ENCODE measurements at places on chromosomes 7 and 10.

- no peak for DNase-seq
Observed at GRCh38 chr7:87473986-87474385, 1.5 kb downstream of the ABCB4 start.

DNA sequence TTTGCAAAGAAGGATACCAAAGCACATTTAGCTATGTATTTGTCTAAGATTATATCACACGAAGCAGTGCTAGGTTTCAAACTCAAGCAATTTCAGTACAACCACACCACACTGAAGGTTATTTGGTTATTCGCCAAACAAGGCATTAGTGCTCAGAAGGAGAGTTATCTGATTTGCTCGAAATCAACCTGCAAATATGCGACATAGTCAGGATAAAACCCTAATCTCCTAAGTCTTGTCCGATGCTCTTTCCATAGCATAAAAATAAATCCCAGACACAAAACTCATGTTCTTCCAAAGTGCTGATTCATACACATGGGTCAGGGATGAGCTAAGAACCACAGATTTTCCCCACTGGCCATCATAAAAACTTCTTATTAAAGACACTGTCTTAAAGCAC lies 1288.0 kb upstream of the SORCS1 start:
- DNase-seq = no peak

- no peak for DNase-seq
Observed at GRCh38 chr7:44912775-44913347, 27.5 kb upstream of the PURB start.

GRCh38 chr10:110498087-110498981 lies 627 bp downstream of the DUSP5 start:
- DNase-seq = peak; percentile 23

DNA sequence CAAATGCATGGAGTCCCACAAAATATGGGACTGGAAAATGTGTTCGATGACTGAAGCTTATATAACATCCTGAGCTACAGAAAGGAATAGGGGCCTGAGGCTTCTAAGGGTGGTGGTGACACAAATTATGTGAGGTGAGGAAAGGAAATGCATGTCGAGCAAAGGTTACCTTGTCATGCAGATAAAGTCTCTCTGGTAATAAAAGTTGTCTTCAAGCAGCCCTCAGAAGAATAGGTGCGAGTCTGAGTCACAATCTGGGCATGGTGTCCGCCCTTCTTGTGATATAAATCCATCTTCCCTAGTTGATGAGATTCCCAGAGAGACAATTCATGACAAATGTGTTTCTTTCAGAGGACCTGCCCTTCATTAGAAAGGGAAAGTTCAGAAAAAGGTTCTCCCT lies 985.2 kb upstream of the C7orf33 start:
- no peak for DNase-seq

DNA sequence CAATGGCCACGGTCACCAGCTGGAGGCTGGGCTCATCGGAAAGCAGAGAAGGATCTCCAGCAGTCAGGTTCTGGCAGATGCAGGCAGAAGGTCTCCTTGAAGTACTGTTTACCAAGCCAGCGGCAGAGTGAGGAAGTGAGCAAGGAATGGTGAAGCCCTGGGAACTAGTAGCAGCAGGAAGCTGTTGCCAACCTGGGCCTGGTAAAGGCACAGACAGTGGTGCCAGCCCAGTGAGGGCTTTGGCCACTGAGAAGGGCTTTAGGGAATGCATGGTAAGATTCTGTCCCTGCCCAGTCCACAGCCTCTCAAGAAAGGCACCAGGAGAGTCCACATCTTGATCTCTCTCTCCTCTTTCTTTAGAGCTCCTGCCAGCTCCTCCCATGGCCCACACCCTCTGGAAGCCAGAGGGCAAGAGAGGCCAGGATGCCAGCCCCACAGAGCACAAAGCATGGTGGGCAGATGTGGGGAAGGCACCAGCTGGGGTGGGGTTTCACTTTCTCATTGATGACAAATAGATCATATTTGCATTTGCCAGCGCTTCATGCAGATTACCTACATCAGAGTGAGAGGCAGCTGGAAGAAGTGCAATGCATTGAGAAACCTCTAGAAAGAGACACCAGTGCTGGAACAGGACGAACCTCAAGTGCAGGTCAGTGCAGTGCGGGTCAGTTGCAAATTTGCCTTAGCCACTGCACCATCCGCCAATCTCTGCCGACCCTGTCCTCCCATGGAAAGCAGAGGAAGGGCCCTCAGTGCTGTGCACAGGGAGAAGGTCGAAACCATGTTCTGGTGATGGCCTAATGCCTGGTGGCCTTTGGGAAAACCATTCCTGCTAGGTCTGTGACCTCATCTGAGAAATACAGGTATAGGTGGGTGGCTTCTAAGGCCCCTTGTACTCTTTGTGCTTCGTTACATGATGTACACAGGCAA lies 667.8 kb upstream of the MKI67 start:
- no peak for DNase-seq

DNA sequence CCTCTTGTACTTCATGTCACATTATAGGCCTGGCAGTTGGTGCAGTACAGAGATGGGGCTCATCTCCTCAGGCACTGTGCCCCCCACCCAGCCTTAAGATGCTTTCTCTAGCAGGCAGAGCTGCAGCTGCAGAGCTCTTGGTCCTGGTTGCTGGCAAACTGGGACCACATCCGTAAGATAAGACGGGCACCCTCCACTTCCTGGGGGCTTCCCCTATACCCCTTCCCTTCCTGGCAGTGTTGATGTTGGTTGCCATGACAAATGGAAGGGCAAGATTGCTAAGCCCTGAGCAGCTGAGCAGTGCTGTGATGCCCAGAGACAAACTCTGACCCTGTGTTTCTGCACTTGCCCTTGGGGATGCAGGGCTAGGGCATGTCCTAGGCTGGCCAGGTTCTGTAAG lies 103.4 kb upstream of the ANLN start:
- DNase-seq = no peak

DNA sequence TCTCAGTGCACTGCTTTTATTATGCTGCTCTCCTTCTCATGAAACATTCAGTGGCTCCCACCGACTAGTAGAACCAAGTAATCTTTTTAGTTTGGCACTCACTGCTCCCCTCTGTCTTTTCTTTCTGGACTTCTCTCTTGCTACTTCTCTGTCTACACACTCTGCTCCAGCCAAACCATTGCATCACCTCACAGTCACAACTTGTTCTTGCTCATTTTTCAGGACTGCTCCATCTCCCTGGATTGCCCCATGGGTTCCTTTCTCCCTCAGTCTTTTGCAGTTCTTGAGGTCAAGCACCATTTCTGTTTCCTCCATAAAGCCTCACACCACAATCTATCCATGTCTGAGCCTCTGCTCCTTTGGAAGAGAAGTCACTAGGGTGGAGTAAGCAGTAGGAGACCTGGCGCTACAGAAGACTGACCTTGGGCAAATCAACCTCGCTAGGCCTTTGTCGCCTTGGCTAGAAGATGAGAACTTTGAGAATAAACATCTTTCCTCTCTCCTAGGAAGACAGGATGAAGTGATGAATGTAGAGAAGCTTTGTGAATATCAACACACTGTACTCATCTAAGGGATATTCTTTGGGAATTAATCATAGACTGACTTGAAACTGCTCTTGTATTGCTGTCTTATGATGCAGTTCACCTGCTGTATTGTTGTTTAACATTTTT lies 186.2 kb downstream of the LRMDA start:
- DNase-seq = no peak

DNA sequence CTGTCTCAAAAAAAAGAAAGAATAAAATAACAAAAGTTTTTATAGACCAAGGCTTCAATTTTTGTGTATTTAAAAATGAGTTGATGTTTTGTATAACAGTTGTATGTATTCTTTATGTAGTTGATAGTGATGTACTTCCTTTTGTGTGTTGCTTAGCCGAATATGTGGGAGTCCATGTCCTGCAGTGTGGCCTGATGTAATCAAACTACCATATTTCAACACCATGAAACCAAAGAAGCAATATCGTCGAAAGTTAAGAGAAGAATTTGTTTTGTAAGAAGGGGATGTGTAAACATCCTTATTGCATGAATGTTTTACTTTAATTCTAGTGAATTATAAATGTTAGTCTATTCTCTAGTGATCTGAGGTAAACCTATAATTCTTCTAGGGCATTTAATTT lies 56.6 kb downstream of the MPLKIP start:
- DNase-seq = no peak

DNA sequence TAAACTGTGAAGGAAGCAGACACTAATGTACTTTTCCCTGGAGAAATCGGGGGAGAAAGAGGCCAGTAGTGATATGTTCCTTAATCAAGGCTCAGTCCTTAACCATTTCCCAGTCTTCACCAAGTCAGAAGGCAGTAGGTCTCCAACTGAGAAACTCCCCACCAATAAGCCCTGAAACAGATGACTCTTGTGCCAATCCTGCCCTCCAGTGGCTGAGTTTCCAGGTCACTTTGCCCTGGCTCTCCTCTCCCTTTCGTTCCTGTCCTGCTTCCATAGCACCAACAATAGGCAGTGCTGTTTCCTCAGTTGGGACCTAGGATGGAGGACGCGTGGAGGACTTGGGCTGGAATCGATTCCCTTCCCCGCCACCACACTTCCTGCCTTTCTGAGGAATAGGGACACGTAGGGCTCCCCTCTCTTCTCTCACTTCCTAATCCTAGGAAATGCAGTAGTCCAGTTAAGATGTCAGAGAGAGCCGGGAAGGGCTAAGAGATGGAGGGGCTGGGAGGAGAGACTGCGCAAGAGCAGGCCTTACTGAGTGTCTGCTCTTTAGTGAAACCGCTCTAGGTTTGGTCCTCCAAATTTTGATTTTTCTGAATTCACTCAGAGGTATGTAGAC lies 23.4 kb downstream of the ATOH7 start:
- DNase-seq = no peak

DNA sequence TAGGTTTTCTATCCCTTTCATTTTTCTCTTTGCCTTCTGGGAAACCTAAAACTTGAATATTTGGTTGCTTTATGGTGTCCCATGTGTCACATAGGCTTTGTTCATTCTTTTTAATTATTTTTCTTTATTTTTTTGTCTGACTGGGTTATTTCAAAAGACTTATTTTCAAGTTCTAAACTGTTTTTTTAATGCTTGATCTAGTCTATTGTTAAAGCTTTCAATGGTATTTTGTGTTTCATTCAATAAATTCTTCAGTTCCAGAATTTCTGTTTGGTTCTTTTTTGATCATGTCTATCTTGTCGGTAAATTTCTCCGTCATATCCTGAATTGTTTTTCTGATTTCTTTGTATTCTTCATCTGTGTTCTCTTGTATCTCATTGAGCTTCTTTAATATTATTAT lies 86.8 kb downstream of the NPS start:
- DNase-seq = no peak

DNA sequence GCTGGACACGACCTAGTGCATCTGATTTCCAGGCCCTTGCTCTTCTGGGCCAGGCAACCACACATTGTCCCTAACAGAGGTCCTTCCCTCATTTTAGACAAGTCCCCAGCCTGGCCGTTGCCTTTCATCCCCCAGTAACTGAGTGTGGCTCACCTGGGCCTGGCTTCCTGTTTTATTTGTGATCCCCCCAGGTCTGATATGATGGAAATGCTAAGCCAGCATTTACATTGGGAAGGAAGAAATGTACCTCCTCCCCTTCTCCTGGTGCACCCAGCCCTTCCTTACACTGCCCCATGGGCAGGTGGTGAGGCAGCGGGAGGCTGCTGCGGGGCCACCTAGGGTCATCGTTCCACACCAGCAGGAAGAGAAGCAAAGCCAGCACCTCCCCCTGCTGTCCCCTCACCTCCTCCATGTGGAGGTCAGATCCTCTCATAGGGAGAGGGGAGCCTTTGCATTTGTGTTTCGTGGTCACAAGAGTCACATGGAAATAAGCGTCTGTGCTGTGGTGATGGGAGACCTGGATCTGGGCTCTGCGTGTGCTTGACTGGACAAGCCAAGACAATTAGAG lies 108.8 kb downstream of the GLRX3 start:
- no peak for DNase-seq

DNA sequence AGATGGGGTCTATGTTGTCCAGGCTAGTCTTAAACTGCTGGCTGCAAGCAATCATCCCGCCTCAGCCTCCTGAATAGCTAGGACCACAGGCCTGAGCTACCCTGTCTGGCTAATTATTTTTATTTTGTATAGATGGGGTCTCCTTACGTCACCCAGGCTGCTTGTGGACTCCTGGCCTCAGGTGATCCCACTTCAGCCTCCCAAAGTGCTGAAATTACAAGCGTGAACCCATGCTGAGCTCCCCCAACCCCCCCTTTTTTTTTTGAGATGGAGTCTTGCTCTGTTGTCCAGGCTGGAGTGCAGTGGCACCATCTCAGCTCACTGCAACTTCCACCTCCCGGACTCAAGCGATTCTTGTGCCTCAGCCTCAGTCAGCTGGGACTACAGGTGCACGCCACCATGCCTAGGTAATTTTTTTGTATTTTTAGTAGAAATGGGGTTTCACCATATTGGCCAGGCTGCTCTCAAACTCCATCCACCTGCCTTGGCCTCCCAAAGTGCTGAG lies 25.4 kb downstream of the FAM25A start:
- DNase-seq = no peak

DNA sequence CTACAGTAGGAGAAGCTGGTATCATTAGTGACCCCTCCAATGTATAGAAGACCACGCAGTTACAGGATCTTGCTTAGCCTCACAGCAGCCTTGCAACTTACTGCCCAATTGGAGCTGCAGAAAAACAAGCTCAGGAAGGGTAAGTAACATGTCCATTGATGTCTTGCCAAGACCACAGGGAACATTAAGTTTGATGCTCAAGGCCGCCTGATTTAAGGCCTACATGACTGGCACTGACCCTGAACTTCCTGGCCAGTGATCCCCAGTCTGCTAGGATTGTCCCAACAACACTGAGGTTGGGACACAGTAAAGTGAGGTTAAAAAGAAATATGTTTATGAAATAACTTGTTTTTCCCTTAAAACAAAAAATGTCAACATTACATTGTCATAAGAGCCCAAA lies 6.8 kb upstream of the GDF2 start:
- DNase-seq = no peak

DNA sequence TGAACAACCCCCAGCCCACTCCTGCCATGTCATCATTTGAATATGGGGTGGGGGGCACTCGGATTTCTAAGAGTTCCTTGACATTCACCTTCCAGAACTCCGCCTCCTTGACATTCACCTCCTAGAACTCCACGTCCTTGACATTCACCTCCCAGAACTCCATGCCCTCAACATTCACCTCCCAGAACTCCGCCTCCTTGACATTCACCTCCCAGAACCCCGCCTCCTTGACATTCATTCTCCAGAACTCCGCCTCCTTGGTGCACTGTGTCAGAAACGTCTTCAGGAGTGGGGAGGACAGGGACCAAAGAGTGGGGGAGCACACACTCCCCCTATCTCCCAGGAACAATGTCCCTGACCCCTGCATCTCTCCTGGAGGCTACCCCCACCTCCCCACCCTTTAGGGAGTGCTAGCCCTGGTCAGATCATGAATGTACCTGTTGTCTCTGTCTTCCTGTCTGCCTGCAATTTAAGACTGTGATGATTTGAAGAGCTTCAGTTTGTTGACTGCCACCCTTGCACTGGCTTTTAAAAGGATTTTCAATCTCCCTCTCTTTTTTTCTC lies 110.1 kb downstream of the NPTX2 start:
- DNase-seq = no peak

DNA sequence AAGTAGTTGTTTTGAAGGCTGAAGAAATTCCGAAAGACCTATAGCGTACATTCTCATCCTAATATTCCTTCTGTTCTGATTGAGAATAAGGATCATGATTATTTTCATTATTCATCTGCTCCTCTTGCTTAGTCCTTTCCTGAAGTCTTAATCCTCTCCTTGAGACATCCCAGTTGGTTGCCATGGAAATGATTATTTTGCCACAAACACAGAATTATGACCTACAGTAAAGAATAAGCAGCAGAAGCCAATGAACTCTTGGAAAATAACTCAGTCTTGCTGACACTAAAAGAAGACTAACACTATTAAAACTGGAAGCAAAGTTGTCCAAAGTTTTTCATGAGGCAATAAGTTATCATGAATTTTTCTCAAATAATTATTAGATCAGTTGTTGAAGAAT lies 47.8 kb upstream of the JAZF1 start:
- no peak for DNase-seq

- DNase-seq = no peak
Observed at GRCh38 chr7:101245147-101245668, 327 bp upstream of the FIS1 start.

Data from stimulated activated CD4-positive, alpha-beta T cell treated with anti-CD3 and anti-CD28 coated beads, Interleukin-15, amount 100 ng/mL, for 1 hour (primary cell).